Type B pancreatic cell (in vitro differentiated cells): ENCODE measurements at places on chromosomes 5 and 9. TPM values are rescaled to one million over a fixed set of nuclear protein-coding genes. Genes with fewer than 3 reads are reported as not detected.

SPINK4 gene
- not detected in 2 replicates for total RNA-seq

FRRS1L gene
- 5.9 and 7.2 TPM in 2 replicates for total RNA-seq

LCN9 gene
- 1.1 and 2.0 TPM in 2 replicates for total RNA-seq

SPATA31D4 gene
- not detected in 2 replicates for total RNA-seq

KLHL9 gene
- total RNA-seq: 29.9 and 33.3 TPM in 2 replicates

PCDHGA9 gene
- 0.97 and 2.2 TPM in 2 replicates for total RNA-seq

C9 gene
- not detected in 2 replicates for total RNA-seq

STK32A gene
- 2.0 and 5.3 TPM in 2 replicates for total RNA-seq

HMCN2 gene
- 0.12 and 0.86 TPM in 2 replicates for total RNA-seq

RABGAP1 gene
- 68.4 and 72.7 TPM in 2 replicates for total RNA-seq

SLC36A2 gene
- total RNA-seq: not detected in 2 replicates

IL13 gene
- total RNA-seq: not detected in 2 replicates

MRPS2 gene
- total RNA-seq: 50.0 and 55.2 TPM in 2 replicates

DNAJB5 gene
- total RNA-seq: 4.8 and 12.2 TPM in 2 replicates

ZNF462 gene
- 124 and 129 TPM in 2 replicates for total RNA-seq

PCDHB5 gene
- 7.3 and 28.8 TPM in 2 replicates for total RNA-seq

TRIM7 gene
- total RNA-seq: 0.58 and 0.76 TPM in 2 replicates
